ENCODE measurements at places on chromosomes 3 and 15.

- DNase-seq = no peak
These were observed 262.4 kb downstream of the SLC9A9 start for GRCh38 chr3:143585720-143586456.

GRCh38 chr3:150015901-150016300 lies 45.2 kb upstream of the PFN2 start:
- peak; percentile 47 for DNase-seq

- DNase-seq = no peak
These were observed 678.1 kb upstream of the CCDC54 start for GRCh38 chr3:106699122-106699521.

GRCh38 chr3:189233225-189233858 lies 61.6 kb downstream of the TPRG1 start:
- DNase-seq = peak; percentile 28

GRCh38 chr3:56960234-56960917 lies 100.1 kb upstream of the SPATA12 start:
- no peak for DNase-seq

GRCh38 chr15:22902046-22902445 lies 63.6 kb downstream of the NIPA2 start:
- no peak for DNase-seq
